ENCODE measurements at places on chromosomes 7 and 10.
A peak's percentile ranks its signal among the peaks of the same experiment; 100 is the strongest.

GRCh38 chr10:103836861-103837260 is 18.5 kb downstream of the SH3PXD2A start:
- H3K4me1 ChIP-seq: no peaks in the 10 kb centered on the region
- H3K4me3 ChIP-seq: no peak overlapping the region
- peaks cover 6% of the 10 kb centered on the region for H3K27me3 ChIP-seq
- DNase-seq: no peak
- H3K36me3 ChIP-seq: no peaks in the 10 kb centered on the region

DNA sequence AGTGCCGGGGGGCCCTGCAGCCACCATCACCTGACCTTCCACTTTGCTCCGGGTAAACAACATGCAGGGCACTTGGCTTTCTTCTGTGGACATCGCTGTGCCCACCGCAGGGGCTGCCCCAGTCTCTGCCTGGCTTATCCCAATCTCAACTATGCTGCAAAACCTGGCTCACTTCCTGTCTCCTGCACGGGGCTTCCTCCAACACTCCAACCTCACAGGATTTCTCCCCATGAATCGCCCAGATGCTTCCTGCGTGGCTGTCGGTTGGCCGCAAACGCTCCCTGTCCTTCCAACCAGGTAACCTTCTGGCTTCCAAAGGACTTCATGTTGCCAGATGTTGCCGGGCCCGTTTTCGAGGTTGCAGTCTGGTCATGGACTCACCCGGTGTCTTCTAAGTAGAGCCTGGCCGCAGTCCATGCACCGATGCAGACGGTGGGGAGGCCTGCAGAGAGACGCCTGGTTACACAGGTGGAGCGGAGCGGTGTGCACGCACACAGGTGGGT is 109.0 kb downstream of the VIPR2 start:
- peaks cover 9% of the 10 kb centered on the region for H3K4me1 ChIP-seq
- no peak overlapping the region for H3K27ac ChIP-seq
- H3K36me3 ChIP-seq: peaks cover 3% of the 10 kb centered on the region
- peaks cover 9% of the 10 kb centered on the region for H3K27me3 ChIP-seq
- no peak for DNase-seq

GRCh38 chr7:78769481-78770101 is 683.9 kb downstream of the MAGI2 start:
- no peak overlapping the region for H3K27ac ChIP-seq
- H3K36me3 ChIP-seq: no peaks in the 10 kb centered on the region
- no peaks in the 10 kb centered on the region for H3K4me1 ChIP-seq
- DNase-seq: no peak

- peak overlapping the region; percentile 13 for H3K4me3 ChIP-seq
- H3K4me1 ChIP-seq: peaks cover 11% of the 10 kb centered on the region
- H3K27me3 ChIP-seq: peaks cover 38% of the 10 kb centered on the region
- no peak for DNase-seq
- H3K27ac ChIP-seq: peak overlapping the region; percentile 36
Measured at GRCh38 chr7:155482511-155483183, 24.7 kb downstream of the EN2 start.

DNA sequence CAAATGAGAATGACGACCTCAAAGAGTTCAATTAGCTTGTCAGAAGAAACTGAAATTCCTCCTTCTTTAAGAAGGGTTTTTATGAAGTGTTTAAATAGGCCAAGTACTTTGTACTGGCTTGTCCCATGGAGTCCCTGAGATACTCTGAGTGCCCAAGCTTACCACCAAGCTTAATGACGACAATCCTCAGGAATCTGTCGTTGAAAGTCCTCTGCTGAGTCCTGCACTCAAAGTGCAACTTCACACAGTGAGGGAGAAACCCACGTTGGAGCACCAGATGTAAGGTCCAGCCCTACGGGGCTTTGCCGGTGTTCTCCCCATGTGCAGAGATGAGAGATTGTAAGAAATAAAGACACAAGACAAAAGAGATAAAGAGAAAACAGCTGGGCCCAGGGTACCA is 42.8 kb upstream of the AKR1C2 start:
- no peak overlapping the region for H3K27ac ChIP-seq
- no peaks in the 10 kb centered on the region for H3K36me3 ChIP-seq
- H3K4me1 ChIP-seq: peaks cover 1% of the 10 kb centered on the region
- H3K4me3 ChIP-seq: no peak overlapping the region
- DNase-seq: no peak
- no peaks in the 10 kb centered on the region for H3K27me3 ChIP-seq

- H3K4me1 ChIP-seq: no peaks in the 10 kb centered on the region
- no peak for DNase-seq
- H3K4me3 ChIP-seq: no peak overlapping the region
Measured at GRCh38 chr7:153084278-153084677, 324.7 kb downstream of the ACTR3B start.

DNA sequence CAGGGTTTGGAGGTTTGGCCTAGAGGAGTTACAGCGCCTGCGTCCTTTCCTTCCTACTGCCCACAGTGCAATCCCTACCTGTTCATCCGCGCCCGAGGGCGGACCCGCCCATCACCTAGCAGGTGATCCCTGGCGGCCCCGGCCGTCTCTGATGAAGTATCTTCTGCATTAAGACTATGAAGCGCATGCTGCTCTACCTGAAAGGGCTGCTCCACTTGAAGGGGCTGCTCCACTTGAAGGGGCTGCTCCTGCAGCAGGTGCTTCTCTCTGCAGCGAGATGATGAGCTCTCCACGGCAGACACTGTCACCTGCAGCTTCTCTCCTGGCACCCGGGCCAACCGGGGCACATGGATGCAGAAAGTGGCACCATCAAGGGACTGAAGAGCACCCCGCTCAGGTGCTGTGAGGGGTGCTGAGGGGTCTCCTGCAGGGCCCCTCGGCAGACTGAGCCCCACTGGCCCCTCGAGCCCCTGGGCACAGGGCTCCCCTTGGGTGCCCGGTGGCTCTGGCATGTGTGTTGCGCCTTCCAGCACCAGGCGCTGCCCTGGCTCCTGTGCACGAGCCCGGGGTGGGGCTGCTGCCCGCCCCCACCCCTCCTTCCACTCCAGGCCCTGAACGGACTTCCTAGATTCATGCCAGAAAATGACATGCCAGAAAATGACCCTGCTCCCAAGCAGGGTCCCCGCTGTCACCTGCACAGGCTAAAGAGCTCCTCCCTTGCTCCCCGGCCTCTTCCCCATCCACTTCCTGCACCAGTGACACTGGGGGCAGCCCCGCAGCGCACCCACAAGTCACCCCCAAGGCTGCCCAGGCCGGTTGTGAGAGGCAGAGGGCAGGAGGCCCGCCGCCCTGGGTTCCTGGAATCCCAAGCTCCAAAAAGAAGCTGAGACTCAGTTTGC is 29.4 kb downstream of the WDR86 start:
- no peak overlapping the region for H3K27ac ChIP-seq
- peaks cover 11% of the 10 kb centered on the region for H3K36me3 ChIP-seq
- no peak overlapping the region for H3K4me3 ChIP-seq
- H3K27me3 ChIP-seq: peaks cover 31% of the 10 kb centered on the region
- peaks cover 4% of the 10 kb centered on the region for H3K4me1 ChIP-seq

- no peaks in the 10 kb centered on the region for H3K4me1 ChIP-seq
- H3K4me3 ChIP-seq: no peak overlapping the region
Measured at GRCh38 chr7:156963472-156963871, 14.0 kb downstream of the NOM1 start.

- H3K27me3 ChIP-seq: no peaks in the 10 kb centered on the region
- no peaks in the 10 kb centered on the region for H3K36me3 ChIP-seq
- H3K4me3 ChIP-seq: no peak overlapping the region
- H3K27ac ChIP-seq: no peak overlapping the region
Measured at GRCh38 chr7:105439174-105439893, 50.6 kb upstream of the SRPK2 start.

DNA sequence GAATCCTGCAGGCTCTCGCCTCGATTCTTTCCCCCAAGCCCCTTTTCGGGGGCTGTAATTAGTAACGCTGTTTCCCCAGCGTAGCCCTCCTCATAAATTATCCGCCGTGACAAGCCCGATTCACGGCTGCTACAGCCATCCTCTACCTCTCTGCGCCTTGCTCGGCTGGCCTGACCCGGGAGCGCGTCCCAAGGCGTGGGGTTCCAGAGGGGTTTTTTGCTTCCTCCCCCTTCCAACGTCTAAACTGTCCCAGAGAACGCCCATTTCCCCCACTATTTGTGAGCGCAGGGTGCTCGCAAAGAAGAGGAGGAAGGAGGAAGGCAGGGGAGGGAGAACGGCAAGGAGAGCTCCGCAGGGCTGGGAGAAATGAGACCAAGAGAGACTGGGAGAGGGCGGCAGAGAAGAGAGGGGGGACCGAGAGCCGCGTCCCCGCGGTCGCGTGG is 880 bp downstream of the HOXA5 start:
- no peak overlapping the region for H3K4me3 ChIP-seq
- H3K27me3 ChIP-seq: peaks cover 29% of the 10 kb centered on the region
- DNase-seq: no peak
- H3K27ac ChIP-seq: no peak overlapping the region
- no peaks in the 10 kb centered on the region for H3K36me3 ChIP-seq

DNA sequence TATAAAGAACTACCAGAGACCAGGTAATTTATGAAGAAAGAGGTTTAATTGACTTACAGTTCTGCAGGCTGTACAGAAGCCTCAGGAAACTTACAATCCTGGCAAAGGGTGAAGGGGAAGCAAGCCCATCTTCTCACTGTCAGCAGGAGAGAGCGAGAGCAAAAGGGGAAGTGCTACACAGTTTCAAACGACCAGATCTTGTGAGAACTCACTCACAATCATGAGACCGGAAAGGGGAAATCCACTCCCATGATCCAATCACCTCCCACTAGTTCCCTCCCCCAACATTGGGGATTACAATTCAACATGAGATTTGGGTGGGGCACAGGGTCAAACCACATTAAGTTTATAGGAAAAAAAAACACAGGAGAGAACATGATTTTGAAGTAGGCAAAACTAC is 222.1 kb upstream of the SHH start:
- no peak for DNase-seq
- H3K36me3 ChIP-seq: no peaks in the 10 kb centered on the region
- peaks cover 3% of the 10 kb centered on the region for H3K27me3 ChIP-seq

DNA sequence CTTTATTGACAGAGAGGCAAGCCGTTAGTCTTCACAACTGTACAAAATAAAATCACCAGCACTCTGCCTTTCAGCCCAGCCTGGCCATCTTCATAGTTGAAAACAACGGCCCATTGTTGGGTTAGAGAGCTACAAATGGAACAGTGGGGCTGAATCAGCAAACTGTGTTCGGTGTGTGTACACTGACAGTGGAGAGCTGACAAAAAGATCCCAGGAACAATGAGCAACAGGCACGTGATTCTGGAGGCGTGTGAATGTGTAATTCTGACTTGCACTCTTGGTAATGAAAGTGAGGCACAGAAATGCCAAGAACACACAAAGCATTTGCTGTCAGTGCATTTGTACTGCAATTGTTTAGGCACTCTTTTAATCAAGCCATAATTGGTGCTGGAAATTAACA is 303.7 kb downstream of the WDR11 start:
- peaks cover 2% of the 10 kb centered on the region for H3K4me1 ChIP-seq
- no peak overlapping the region for H3K4me3 ChIP-seq
- no peak for DNase-seq
- no peak overlapping the region for H3K27ac ChIP-seq
- H3K36me3 ChIP-seq: no peaks in the 10 kb centered on the region

GRCh38 chr7:128406314-128407232 is 3.2 kb downstream of the IMPDH1 start:
- no peaks in the 10 kb centered on the region for H3K27me3 ChIP-seq
- peaks cover 46% of the 10 kb centered on the region for H3K4me1 ChIP-seq

GRCh38 chr10:130137090-130137448 is 878 bp downstream of the GLRX3 start:
- no peaks in the 10 kb centered on the region for H3K27me3 ChIP-seq
- peak overlapping the region; percentile 75 for H3K27ac ChIP-seq
- peak overlapping the region; percentile 85 for H3K4me3 ChIP-seq
- H3K4me1 ChIP-seq: peaks cover 40% of the 10 kb centered on the region

- peaks cover 15% of the 10 kb centered on the region for H3K27me3 ChIP-seq
- DNase-seq: peak; percentile 22
Measured at GRCh38 chr10:92747600-92747999, 57.8 kb downstream of the HHEX start.

GRCh38 chr7:43454936-43455518 is 127.9 kb upstream of the STK17A start:
- no peak overlapping the region for H3K4me3 ChIP-seq
- H3K36me3 ChIP-seq: no peaks in the 10 kb centered on the region
- no peak for DNase-seq
- no peak overlapping the region for H3K27ac ChIP-seq
- H3K27me3 ChIP-seq: peaks cover 22% of the 10 kb centered on the region
- H3K4me1 ChIP-seq: peaks cover 4% of the 10 kb centered on the region

DNA sequence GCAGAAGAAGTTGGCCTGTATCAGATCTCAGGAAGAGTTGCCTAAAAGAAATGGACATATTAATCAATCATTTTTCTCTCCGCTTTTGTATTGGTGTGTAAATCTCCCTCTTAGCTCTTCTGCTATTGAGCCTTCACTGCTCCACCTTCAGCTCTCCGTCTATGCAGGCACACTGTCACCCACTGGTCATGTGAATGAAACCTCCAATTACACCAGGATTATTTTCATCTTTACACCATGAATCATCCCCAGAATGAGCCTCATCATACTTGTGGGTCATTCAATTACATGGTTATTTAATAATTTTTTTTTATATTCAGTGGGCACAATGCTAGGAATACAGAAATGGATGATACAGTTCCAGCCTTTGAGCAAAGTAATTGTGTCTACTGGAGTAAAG is 92.6 kb downstream of the LRRC4 start:
- no peaks in the 10 kb centered on the region for H3K4me1 ChIP-seq
- DNase-seq: no peak
- no peak overlapping the region for H3K4me3 ChIP-seq
- H3K36me3 ChIP-seq: peaks cover 32% of the 10 kb centered on the region

DNA sequence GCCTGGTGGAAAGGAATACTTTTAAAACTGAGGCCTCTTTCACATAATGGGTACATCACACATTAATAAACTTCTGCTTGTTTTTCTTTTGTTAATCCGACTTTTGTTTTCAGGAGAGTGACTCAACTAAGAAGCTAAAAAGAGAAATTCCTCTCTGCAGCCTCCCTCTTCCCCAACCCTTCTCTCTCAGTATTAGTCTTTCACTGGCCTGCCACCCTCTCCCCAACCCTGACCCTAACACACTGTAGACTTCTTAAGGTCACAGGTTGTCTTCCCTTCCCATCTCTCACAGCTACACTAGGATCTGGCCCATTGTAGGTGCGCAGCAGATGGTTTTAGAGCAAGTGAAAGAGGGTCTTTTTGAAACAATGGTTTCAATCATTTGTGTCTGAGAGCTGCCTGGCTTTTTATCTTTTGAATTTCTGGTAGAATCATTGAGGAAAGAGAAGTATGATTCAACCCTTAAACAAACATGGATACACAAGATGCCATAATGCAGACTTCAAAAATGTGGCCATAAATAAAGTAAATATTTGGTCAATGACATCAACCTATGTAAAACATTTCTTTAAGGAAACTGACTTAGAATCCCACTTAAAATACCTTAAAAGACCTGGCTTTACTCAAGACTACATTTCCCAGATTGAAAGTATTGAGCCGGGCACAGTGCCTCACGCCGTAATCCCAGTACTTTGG is 17.9 kb upstream of the FFAR4 start:
- no peaks in the 10 kb centered on the region for H3K36me3 ChIP-seq
- H3K4me1 ChIP-seq: no peaks in the 10 kb centered on the region
- no peak overlapping the region for H3K4me3 ChIP-seq
- no peak for DNase-seq

GRCh38 chr10:110512461-110513187 is 14.9 kb downstream of the DUSP5 start:
- peak overlapping the region; percentile 26 for H3K4me3 ChIP-seq
- peaks cover 90% of the 10 kb centered on the region for H3K36me3 ChIP-seq
- no peaks in the 10 kb centered on the region for H3K27me3 ChIP-seq
- H3K4me1 ChIP-seq: peaks cover 60% of the 10 kb centered on the region

GRCh38 chr7:127504715-127505114 is 80.7 kb downstream of the GCC1 start:
- no peak overlapping the region for H3K4me3 ChIP-seq
- DNase-seq: no peak
- no peak overlapping the region for H3K27ac ChIP-seq
- H3K27me3 ChIP-seq: peaks cover 7% of the 10 kb centered on the region
- H3K36me3 ChIP-seq: no peaks in the 10 kb centered on the region

GRCh38 chr10:96448021-96448457 is 65.7 kb downstream of the TLL2 start:
- H3K27me3 ChIP-seq: no peaks in the 10 kb centered on the region
- H3K4me1 ChIP-seq: no peaks in the 10 kb centered on the region
- DNase-seq: no peak
